ENCODE measurements at places on chromosomes 6 and 20.

DNA sequence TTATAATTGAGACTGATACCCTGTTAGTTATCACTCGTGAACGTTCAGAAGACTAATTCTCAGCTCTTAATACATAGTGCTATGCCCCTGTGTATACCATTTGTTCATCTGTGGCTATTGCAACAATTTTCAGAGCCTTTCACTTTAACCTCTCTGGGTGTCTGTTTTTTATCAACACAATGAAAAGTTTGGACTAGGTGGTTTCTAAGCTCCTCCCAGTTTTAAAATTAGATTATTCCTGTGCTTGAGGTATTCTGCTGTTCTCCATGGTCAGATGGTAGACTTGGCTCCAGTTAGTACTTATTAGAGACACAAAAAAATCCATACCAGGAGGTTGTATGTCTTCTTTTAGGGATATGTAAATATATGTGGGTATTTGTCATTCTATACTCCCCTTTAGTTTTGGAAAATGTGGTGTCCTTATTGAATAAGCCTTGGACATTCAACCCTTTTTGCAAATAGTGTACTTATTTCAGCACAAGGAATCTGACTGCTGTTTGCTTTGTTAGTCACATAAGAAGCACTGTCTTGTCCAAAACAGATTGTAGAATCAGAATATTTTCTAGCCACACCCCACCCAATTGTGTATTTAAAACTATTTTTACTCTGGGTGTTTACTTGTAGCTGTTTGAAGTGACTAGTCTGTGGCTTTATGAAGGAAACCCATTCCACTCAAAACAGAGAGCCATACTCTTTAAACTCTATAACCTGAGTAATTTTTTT lies 2.0 kb upstream of the COL10A1 start:
- peak; percentile 67 for DNase-seq

GRCh38 chr6:134368670-134369069 lies 50.8 kb upstream of the SGK1 start:
- no peak for DNase-seq

DNA sequence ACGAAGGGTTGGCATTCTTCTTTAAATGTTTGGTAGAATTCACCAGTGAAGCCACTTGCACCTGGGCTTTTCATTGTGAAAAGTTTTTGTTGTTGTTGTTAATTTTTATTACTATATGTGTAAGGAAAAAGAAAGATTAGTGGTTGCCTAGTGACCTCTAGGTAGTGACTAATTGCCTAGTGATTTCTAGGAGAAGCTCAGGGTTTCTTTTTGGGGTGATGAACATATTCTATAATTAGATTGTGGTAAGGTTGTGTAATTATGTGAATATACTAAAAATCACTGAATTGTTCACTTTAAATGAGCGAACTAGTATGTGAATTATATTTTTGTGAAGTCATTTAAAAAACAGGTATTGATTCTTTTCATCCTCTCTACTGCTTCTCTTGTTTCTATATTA lies 123.8 kb upstream of the TMEM170B start:
- DNase-seq, result peak; percentile 26

DNA sequence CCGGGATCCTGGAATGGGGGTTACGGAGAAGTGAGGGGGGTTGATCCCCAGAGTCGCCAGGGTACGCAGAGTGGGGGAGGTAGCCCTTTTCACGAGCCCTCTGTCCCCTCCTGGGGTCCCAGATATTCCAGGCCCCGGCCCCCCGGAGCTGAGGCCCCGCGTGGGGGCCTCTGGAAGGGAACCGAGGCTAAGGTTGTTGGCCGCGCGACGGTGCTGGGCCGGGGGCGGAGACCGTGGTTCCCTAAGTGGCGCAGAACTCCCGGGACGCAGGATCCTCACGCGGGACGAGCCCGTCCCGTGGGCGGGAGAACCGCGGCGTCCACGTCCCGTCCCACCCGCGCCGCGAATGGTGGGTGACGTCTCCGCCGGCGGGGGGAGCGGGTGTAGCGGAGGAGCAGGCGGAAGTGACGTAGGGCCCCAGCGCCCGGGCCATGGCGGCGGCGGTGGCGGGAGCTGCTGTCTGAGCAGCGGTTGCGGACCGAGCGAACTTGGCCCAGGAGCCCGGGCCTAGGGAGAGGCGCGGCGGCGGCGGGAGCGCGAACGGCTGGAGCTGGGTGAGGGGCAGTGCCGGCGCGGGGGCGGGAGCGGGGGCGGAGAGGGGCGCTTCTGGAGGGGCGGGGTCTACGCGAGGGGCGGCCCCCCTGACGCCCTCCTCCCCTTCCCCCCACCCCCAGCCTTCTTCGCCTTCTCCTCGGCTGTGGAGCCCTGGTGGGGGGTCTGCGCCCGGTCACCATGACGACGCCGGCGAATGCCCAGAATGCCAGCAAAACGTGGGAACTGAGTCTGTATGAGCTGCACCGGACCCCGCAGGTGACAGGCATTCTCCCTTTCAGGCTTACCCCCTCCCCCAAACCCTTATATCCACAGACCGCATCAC lies at the start of gene RING1:
Gene RING1, plus strand, starts transcription at position 410 of the 877 bp plus-strand sequence. Its CDS starts 323 bp downstream, at position 733.
- peak; percentile 62 for DNase-seq

GRCh38 chr20:60389441-60389840 lies 431.2 kb downstream of the CDH26 start:
- no peak for DNase-seq

DNA sequence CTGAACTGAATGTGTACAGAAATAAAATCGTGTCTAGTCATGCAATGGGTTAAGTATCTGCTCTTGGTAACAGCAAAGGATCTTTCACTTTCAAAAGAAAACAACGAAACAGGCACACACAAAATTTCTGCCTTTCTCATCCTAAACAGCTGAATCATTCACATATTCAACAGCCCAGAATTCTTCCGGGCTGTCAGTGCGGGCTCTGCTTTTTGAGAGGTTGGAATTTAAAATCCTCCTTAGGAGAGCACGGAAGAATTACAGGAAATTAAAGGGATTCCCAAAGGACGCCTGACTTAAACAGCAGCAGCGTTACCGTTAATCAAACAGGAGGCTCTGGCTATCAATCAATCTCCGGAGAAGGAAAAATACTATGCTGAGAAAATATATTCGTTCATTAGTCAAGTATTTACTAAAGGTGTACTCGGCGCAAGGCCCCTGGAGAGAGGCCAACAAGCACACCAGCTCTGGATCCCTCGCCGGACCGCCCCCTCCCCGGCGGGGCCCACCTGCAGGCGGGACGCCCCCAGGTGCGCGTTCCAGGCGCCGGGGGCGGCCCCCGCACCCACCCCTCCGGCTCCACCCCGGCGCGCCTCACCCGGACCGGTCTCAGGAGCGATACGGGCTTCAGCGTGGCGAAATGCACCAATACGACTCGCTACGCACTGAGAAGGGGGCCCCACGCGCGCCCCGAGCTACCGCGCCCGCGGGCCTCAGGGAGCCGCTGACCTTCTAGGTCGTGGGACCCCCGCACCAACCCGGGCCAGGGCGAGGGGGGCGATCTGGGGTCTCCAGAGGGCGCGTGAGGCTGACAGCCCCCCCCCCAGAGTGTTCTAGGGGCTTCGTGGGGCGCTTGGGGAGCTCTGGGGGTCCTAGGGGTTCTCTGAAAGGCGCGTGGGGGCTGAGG lies 1.0 kb downstream of the NAPB start:
- DNase-seq, result peak; percentile 61

Measured in PC-3 (cell line).